Fibroblast of lung (primary cell): ENCODE measurements at places on chromosomes 3 and 15. TPM values are rescaled to one million over a fixed set of nuclear protein-coding genes. Genes with fewer than 3 reads are reported as not detected.

Gene STAC
- 6.8 and 9.0 TPM in 2 replicates for total RNA-seq

Gene SKOR1
- under 0.01 and 0.17 TPM in 2 replicates for total RNA-seq

Gene TMEM115
- 39.3 and 44.8 TPM in 2 replicates for total RNA-seq

Gene DIS3L
- 25.1 and 25.7 TPM in 2 replicates for total RNA-seq

Gene SLC27A2
- total RNA-seq, result under 0.01 and 0.66 TPM in 2 replicates

Gene DYNLT2B
- 5.1 and 9.1 TPM in 2 replicates for total RNA-seq

Gene SCG5
- 39.8 and 46.2 TPM in 2 replicates for total RNA-seq

Gene OXTR
- total RNA-seq, result 0.26 and 3.6 TPM in 2 replicates
